ENCODE measurements at places on chromosomes 3 and 15.

DNA sequence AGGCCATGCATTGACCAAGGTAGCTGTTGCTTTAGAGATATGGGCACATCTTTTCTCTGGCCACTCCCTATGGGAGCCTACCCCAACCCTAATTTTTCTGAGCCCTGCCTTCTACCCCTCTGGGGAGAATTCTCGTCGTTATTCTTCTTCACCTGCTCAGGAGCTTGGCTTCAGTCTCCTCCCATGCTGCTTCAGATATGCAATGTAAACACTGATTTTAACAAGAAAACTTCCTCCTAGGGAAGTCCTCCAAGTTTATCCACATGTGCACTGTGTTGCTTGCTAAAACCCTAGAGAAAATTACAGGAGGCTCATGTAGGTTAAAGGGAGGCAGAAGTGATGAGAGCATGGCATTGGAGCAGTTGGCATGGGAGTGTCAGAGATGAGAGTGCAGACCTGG lies 445.2 kb upstream of the MDFIC2 start:
- DNase-seq: no peak

DNA sequence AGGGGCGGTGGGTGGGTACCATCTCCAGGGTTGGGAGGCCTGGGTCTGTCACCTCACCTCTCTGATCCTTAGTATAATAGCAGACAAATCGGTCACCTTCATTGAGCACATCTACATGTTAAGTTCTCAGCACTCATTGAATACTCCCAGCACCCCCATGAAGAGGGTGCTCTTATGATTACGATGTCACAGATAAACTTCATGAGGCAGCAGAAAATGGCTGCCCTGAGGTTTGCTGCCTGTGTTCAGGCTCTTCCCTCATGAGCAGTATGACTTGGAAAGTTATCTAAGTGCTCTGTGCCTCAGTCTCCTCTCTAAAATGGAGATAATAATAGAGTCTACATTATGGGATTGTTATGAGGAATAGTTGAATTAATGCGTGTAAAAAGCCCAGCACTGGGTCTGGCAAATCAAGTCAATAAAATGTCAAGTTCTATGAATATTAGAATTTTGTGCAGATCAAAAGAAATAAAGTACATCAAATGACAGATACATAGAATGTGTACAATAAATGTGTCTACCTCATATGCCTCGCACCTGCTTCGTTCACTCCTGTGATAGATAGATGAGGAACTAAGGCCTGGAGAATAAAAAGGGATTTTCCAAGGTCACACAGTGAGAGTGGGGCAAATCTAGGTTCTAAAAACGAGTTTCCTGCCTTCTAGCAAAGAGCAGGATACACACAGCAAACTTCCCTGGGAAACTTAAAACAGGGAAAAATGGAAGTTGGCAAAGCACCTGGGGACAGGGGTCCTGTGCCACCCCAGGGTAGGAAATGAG lies 142.2 kb upstream of the MRPS22 start:
- DNase-seq: no peak

GRCh38 chr3:107110596-107111305 lies 266.5 kb upstream of the CCDC54 start:
- no peak for DNase-seq

DNA sequence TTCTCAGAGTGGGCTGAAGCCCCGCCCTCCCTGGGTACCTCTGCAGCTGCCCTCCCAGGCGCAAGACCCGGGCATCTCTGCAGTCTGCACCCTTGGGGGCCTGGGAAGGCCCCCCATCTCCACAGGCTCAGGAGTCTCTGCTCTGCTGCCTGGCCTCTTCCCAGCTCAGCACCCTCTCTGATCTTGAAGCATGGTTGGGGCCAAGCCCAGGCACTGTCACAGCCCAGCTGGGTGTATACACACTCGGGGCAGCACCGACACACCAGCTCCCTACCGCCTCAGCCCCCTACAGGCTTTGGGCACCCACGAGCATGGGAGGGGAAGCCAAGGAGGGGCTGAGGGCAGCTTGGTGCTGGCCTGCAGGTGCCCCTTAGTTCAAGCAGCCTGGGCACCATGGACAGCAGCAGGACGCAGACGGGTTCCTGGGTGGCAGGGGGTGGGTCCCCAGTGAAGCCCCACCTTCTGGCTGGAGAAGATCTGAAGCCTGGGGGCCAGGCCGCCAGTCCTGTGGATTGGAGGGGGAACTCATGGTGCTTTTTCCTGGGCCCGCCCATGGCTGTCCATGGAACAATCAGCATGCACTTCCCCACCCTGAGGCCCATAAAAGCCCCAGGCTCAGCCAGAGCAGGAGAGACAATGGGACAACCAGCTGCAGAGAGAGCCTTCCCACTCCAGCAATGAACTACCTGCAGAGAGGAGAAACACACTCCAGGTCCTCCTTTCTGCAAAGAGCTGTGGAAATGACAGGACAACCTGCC lies 170.6 kb downstream of the TJP1 start:
- no peak for DNase-seq

- DNase-seq: peak; percentile 36
Measured at GRCh38 chr15:41695750-41696436, 35.7 kb downstream of the MGA start.

- no peak for DNase-seq
Measured at GRCh38 chr3:34998902-34999301, 640.4 kb upstream of the ARPP21 start.

DNA sequence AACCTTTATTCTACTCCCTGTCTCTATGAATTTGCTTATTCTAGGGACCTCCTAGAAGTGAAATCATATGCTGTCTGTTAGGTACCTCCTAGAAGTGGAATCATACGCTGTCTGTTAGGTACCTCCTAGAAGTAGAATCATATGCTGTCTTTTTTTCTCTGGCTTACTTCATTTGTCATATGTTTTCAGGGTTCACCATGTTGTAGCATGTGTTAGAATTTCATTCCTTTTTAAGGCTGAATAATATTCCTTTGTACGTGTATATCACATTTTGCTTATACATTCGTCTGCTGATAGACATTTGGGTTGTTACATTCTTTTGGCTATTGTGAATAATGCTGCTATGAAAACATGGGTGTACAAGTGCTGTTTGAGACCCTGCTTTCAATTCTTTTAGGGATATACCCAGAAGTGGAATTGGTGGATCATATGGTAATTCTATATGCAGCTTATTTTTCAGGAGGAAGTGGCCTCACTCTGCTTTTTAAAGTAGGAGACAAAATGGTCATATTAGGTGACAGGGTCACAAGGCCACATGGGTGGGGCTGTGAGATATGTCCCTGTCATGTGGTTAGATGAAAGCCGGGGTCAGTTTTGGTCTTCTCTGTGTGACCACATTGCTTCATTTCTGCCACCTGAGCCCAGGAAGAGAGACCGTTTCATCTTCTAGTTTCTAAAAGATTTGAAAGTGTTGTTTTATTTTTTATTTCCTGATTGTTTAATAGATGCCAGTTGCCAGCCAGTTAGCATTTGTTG lies 76.7 kb downstream of the FLNB start:
- no peak for DNase-seq

- no peak for DNase-seq
Measured at GRCh38 chr3:136883967-136884720, 22.1 kb downstream of the NCK1 start.

GRCh38 chr15:70726753-70727152 lies 36.6 kb downstream of the UACA start:
- DNase-seq: no peak

- no peak for DNase-seq
Measured at GRCh38 chr3:47588053-47588452, 9.4 kb upstream of the CSPG5 start.

GRCh38 chr3:69791106-69791505 lies 51.8 kb downstream of the MITF start:
- DNase-seq: no peak

GRCh38 chr3:128076483-128077201 lies 24.4 kb downstream of the SEC61A1 start:
- DNase-seq: peak; percentile 35

DNA sequence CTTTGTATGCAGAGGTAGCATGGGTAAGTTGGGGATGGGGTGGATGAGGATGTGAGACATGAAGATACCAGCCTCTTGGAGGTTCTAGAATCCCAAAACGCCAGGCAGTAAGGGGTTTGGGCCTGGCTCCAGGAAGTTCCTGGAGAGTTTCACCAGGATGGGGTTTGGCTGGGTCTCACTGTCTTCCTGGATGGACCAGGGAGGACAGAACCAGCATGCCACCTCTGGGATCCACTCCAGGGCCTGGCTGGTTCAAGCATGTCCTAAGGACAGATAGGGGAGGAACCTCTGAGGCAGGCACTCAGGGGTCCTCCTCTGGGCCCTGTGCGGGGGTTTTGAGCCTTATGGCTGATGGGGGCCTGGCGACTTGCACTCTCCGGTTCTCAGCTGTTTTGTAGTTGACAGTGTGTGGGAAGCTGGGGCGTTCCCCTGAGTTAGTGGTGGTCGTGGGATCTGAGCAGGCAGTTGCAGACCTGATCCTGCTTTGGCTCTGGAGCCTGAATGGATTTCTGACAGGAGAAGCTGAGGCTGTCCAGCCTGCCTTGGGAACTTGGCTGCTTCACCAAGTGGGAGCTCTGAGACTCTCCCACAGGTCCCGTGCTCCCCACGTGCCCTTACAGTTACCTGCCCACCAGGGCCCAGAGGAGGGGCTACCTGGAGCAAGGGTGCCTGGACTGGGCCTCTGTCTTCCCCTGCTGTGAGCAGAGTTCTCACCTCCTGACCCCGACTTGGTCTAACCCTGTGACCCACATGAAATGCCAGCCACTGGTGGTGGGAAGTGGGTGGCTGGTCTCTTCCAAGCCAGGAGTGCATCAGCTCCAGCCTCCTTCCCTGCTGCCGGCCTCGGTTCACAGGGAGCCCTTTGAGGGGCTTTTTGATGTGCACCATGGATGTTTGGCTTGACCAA lies 128.4 kb downstream of the EEFSEC start:
- no peak for DNase-seq

DNA sequence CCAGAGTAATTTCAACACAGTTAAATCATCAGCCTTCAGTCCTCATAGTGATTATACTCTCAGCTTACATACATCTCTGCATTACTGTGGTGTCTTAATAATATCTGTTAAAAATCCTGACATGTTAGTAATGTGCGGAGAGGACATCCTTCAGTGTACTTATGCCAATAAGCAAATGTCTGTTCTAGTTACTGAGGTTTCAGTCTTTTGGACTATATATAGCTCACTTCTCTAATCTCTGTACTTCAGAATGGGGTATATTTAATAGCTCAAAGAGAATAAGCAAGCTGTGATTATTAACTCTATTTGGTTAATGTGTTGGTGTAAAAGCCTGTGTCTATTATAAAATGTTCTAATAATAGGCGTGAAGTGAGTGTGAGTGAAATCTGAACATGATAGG lies 28.9 kb upstream of the OSTN start:
- no peak for DNase-seq

- DNase-seq: peak; percentile 58
Measured at GRCh38 chr15:94164202-94164807, 67.1 kb upstream of the MCTP2 start.

DNA sequence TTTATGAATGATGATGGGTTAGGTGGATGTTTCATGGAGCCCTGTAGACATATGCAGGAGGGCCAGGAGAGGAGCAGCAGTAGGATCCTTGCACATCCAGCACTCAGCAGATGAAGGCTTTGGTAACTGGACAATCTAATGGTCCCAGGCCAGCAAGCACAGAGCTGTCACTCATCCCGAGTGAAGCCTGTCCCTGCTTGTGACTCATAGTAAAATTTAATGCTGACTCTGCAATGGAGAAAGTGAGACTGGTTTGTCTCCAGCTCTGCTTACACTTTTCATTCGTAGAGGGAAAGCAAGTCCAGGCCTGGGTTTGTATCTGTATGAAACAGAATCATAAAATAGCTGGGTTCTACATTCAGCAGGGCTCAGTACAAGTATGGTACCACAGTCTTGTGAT lies 131.7 kb downstream of the DTWD1 start:
- no peak for DNase-seq

DNA sequence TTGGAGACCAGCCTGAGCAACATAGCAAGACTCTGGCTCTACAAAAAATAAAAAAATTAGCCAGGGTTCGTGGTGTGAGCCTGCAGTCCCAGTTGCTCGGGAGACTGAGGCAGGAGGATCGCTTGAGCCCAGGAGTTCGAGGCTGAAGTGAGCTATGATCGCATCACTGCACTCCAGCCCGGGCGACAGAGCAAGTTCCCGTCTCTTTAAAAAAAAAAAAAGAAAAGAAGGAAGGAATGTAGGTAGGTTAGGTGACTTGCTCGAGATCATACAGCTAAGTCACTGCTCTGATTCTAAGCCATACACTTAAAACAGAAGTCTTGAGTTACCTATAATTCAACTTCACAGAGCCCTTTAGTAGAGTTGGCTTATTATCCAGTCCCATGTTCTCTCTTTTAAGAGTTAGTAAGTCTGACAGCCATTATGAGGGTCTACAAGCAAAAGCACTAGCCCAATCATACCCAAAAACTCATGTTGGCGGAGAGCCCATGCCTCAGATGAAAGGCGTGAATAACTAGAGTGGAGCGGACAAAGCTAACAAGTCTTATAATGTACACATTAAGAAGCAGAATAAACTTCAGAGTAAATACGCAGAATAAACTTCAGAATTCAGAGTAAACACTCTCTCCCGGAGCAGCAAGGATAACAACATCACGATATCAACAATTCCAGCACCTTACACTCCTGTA lies 768 bp downstream of the AAGAB start:
- no peak for DNase-seq

DNA sequence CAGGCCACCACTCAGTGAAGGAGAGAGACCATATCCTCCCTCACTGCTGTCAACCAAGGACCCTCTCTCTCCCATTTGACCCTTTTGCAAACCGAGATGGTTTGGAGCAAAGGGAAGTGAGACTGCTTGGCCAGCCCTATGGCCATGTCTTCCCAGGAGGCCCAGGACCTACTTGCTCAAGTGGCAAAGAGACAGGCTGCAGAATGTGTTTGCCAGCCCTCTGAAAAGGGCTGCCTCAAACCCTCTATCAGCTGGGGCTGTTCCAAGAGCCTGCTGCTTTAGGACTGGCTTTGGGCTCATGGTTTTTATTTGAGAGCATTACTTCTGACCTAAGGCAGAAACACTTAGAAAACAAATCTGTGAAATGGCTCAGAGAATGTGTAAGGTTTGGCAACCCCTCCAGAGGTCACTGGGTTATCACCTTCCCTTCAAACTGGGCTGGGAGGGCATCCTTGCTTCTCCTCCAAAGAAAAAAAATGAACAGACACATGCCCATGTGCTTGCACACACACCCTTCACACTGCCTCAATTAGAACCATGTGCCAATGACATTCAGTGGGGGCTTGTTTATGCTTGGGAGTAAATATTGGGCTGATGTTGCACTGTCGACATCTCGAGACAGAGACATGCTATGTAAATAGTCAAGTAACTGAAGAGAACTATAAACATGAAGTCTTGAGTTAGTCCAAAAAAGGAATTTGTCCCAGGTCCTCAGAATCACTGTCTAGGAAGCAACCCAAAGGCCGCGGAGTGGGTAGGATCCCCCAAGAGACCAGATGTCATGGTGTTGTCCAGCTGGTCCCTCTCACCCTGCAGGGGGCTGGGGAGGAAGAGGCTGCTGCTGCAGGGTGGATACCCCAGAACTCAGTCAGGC lies 49.8 kb upstream of the CTDSPL start:
- no peak for DNase-seq

DNA sequence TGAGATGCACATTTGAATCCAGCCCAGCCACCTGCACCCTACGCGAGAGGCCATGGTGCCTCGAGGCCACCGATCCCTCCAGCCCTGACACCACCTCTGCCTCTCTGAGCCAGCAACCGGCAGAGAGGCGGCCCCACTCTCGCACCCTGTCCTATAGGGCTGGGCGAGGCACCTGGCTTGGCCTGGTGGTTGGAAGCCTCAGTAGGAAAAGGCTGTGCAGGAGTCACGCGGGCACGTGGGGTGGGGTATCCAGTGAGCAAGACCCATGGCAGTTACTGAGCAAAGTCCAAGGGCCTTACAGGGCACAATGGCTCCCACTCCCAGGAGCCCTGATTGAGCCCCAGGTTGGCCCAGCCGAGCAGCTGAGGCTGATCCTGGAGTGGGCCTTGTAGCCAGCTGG lies 12.4 kb upstream of the DUSP7 start:
- DNase-seq: no peak
